ENCODE measurements at places on chromosomes 2 and 18.

DNA sequence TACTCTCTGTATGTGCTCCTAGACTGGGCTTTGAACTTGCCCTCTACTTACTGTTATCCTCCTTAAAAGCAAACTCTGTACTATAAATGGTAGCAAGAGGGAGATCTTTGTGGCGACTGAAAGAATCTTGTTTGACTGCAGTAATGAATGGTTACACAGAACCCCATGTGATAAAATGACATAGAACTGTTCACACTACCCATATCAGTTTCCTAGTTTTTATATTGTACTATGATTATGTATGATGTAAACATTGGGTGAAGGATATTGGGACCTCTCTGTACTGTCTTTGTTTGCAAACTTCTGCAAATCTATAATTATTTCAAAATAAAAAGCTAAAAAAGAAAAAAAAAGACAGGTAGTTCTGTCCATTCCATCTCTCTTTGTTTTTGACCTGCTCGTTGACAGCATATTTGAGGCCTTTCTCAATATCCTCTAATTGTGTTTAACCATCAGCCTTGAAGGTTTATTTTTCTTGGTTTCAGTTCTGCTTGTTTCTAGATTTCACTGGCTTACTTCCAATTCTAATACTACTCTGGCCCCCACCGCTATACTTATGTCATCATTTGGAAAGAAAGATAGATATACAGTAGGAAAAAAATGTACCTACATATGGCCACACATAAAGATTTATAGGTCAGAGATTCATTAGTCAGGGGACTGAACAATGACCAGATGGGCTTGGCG lies 79.2 kb upstream of the MYO3B start:
- no peak for DNase-seq

- no peak for DNase-seq
Observed at GRCh38 chr2:141529659-141530058, 601.2 kb downstream of the LRP1B start.

- peak; percentile 50 for DNase-seq
Observed at GRCh38 chr2:241844066-241844728, 14.5 kb downstream of the PDCD1 start.

DNA sequence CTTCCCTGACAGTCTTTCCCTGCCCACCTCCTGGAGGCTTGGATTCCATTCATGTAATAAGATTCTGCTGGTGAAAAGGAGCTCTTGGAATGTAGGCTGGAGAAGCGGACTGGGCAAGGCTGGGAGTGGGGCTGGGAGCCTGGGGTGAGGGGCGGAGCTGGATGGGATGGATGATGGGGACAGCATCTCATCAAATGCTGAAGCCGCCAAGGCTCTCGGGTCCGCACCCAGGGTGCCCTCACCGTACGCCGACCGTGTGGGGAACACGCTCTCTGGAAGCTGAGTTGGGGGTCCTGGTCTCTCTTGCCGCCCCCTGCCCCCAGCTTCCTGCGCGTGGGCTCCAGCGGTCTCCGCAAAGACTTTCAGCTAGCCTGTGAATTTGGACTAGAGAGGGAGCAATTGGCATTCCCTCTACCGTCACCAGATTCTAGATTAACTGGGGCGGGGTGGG lies 9.1 kb downstream of the RAX start:
- no peak for DNase-seq

All from stimulated activated CD8-positive, alpha-beta memory T cell treated with anti-CD3 and anti-CD28 coated beads, Interleukin-4, amount 100 ng/mL, for 4 hours (primary cell).